ENCODE measurements at places on chromosomes 5 and 9.

GRCh38 chr5:97131921-97132320, 10.5 kb downstream of the LIX1 start:
- DNase-seq, result no peak

DNA sequence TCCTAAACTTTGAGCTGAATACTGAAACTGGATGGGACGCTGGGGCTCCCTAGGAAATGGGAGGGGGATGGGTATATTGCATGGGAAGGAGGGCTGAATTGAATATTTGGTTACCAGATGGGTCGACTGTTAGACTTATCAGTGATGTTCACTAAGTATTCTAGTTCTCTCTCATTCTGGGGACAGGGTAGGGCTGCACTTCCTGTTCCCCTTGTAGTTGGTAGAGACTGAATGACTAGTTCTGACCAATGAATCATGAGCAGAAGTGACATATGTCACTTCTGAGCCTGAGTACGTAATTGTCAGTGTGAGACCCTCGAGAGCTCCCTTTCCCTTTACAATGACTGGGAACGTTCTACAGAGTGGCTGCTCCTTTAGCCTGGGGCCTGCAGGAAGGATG, 55.5 kb upstream of the DMRT1 start:
- DNase-seq, result no peak

- DNase-seq, result no peak
Observed at GRCh38 chr5:945691-946551, 53.2 kb downstream of the TRIP13 start.

DNA sequence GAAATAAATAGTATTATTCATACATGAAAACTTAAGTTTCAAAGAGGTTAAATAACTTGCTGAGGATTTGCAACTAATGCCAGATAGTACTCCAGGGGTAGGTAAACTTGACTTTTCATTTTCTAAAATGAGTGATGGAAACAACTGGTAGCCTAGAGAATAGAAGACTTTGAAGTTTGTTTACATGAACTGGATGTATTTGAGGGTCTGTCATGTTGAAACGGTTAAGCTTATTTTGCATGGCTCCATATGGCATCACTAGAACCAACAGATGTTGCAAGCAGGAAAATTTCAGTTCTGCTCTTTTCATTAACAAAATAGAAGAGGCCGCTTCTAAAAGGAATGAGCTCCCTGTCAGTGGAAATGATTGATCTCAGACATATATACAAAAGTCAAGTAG, 105.1 kb upstream of the SGCD start:
- no peak for DNase-seq

DNA sequence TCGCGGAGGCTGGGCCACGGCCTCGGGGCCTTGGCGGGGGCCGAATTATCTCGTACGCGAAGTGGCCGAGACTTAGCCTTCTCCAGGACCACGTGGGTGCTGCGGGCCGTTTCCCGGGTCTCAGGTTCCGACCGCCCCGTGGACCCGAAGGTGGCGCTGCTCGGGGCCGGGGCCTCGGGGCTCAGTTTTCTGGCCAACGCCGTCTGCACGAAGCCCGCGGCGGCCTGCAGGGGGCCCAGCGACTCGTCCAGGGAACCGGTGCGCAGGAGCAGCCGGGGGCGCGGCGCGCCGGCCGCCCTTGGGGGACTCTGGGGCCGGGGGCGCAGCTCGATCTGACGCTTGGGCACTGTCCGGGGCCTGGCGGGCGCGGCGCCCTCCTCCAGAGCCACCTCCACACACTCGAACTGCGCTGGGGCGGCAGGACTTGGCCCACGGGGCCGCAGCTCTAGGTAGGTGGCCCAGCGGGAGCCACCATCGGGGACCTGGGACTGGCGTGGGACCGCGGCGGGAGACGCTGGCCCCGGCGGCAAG, 716 bp downstream of the PROB1 start:
- peak; percentile 66 for DNase-seq

DNA sequence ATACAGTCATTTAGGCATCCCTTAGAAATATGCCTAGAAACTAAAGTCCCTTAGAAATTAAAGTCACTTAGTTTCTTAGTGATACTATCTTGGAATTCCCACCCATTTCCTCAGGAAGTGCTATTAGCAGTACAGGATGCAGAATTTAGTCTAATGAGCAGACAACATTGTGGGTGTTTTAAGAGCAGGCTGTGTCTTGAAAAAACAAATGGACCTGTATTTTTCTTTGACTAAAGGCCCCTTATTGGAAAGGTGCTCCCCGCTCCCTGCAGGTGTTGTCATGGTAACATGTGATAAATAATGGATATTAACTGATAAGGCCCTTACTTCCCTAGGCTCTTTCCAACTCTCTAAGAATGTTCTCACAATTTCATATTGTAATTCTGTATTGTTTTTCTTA, 38.8 kb upstream of the STARD4 start:
- no peak for DNase-seq

DNA sequence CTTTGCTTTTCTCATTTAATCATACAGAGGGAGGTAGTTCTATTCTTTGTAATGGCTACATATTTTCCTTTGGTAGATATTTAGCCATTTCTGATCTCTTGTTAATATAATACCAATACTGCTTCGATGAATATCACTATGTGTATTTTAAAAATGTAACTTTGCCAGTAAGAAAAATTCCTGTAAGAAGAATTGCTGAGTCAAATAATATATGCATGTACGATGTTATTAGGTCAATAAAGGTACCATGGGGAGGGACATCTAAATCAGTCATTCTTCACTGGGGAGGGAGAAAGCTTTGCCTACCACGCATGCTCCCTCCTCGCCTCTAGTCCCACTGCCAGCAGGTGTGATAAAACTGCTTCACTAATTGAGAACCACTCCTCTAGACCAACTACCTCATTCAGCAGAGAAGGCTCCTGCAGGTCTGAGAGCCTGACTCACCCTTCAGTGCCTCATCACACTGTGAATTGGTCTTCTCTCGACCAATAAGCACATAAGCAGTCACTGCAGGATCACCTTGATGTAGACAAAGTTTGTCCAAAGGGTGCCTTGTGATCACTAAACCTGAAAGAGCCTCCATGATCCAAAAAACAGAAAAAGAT, 56.1 kb upstream of the TBCA start:
- DNase-seq, result no peak

- DNase-seq, result no peak
Observed at GRCh38 chr5:43769571-43770355, 166.8 kb downstream of the NNT start.

- DNase-seq, result no peak
Observed at GRCh38 chr9:97505845-97506244, 4.4 kb downstream of the TMOD1 start.

DNA sequence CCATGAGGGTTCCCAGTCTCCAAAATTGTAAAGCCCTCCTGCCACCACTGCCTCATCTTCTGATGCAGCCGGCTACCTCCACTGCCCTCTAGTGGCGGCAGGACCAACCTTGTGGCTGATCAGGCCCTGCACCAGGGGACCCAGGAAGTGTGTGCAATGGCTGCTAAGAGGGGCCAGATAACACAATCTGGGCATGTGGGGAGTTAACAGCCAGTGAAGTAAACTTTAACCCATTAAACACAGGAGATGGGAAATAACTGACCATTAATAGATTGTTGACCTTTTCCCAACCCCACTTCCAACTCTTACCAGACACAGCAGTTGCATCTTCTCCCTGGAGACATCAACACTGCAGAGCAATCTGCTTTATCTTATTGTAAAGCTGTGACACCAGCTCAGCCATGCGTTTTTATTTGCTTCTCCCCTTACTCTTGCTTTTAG, 63.3 kb downstream of the FREM1 start:
- DNase-seq, result peak; percentile 28

- no peak for DNase-seq
Observed at GRCh38 chr5:177194268-177194667, 60.7 kb downstream of the NSD1 start.

DNA sequence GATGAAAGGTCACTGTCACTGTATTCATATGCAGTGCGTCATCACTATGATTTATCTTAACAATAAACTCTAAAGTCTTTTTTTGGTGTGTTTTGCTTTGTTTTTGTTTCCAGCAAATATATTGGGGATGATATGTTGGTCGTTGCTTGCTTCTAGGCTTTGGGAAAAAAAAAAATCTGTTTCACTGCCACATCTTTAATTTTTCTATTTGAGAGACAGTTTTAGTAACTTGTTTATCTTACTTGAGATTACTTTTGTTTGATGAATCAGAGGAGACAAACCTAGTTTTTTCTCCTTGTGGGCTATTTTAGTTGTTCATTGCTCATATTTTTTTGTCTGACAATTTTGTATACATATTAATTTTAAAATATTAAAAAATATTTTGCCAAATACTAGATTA, 19.4 kb downstream of the CWC27 start:
- no peak for DNase-seq

GRCh38 chr5:32058997-32059396, 115.1 kb downstream of the GOLPH3 start:
- DNase-seq, result no peak

DNA sequence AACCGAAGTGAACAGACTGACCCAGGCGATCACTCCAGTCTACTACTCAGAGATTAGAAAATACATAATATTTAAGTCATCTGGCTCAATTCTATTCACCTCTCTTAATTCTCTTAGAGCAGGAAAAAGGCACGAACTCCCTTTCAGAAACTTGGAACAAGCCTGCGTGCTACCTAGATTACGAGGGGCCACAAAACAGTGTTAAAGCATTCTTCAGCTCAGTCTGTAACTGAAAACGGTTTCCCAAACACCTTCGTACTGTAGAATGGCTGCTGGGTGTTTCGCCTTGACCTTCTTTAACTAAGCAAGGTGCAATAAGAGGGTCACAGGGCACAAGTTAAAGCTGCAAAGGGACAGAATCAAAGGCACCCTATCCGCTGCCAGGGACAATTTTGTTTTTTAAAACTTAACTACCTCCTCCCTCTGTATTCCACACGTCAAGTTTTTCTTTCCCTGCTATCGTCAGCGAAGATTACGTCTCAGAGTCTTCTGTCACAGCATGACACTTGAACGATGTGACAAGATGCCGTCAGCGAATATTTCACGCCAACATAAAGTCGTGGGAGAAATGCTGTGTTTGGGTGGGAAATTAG, 687 bp downstream of the LYSMD3 start:
- DNase-seq, result no peak

GRCh38 chr9:73116031-73116430, 35.6 kb upstream of the ANXA1 start:
- DNase-seq, result no peak

GRCh38 chr5:138458856-138459255, 6.4 kb upstream of the EGR1 start:
- no peak for DNase-seq

DNA sequence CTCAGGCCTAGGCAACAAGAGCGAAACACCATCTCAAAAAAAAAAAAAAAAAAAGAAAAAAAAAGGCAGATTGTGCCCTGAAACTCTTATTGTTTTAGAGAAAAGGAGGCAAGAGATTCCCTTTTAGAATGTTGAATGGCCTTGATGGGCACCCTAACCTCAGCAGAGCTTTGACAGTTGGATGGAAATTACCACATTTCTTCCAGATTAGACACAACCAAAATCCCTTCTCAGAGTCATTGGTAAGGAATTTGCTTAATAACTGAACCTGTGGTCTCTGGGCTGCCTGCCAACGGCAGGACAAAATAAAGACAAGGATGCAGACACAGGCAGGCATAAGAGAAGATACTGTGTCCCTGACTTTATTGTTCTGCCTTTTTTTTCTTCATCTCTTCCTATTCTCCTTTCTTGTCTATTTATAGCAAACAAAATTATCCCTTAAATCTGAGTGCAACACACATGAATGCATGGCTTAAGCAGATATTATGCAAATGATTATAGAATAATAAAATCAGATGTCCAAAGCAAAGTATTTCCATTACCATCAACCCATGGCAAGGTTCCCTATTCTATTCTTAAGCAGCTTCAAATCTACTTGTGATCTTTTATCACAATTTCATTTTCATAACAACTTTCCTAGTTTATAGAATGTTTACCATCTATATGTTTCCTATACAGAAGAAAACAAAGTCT, 37.3 kb upstream of the TRIO start:
- DNase-seq, result no peak

DNA sequence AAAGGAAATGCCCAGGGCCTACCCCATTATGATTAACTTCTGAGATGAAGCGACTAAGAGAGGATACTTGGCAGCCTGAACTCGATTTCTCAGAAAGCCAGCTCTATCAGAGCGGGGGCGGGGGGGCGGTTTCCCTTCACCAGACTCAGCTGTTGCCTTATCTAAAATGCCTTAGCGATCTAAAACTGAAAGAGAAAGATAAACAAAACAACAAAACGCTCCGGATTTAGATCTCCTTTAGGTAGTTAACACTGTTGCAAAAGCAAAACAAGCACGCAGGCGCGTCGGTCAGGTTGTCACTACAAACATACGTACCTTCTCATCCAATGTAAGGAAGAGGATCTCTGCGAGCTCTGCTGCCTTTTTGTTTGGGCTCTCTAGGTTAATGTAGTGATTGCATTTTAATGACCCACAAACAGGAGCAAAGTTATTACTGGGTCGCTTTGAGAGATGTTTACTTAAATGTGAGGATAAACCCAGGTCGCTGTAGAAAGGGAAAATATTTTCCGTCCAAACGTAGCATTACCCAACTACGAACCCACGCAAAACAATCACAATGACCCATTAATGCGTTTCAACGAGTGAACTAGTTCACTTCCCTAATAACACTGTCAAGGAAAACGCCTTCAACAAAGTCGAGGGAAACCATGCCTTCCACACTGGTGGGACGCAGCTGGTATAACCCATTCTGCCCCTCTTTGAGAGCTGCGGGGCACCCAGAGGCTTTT, 982 bp downstream of the EPB41L4A start:
- no peak for DNase-seq

DNA sequence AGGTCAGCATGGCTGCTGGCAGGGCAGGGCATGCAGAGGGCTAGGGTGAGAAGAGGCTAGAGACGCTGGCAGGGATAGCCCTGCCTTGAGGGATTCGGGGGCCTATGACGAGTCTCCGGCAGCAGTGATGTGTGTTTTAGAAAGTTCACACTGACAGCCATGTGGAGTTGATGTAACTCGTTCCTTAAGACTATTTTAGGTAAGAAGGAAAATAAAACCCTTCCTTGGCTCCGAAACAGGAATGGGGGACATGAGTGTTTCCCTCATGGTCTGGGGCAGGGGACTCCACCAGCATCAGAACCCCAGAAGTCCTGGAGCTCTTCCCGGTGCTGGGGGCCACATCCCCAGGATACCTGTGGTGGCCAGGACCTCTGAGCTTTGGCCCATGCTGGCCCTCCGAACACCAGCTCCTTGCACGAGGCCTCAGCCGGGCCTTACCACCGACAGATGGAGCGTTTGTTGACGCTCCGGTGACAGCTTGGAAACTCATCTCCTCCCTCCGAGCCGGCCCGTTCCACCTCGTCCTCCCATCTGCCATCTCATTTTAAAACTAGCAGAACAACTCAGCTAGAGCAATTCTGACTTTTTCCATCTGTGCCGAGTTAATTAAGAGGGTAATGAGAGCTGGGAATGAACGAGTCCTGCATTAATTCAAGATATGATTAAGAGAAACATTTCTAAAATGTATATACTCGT, 337.7 kb downstream of the CDK5RAP2 start:
- no peak for DNase-seq

GRCh38 chr5:59597690-59598546, 295.6 kb downstream of the PDE4D start:
- no peak for DNase-seq

DNA sequence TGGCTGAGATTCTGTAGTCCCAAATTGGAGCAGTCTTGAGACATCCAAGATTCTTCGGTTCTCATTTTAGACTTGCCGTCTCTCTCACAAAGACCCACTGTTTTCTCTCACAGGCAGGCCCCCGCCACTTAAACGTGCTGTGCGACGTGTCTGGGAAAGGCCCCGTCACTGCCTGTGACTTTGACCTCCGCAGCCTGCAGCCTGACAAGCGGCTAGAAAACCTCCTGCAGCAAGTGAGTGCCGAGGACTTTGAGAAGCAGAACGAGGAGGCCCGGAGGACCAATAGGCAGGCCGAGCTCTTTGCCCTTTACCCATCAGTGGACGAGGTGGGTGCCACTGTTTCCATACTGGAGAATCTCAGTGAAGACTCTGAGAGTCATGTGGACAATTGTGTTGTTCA, 97.2 kb downstream of the DOCK8 start:
- DNase-seq, result no peak
